ENCODE measurements at places on chromosomes 7 and 10. TPM values are rescaled to one million over a fixed set of nuclear protein-coding genes. Genes with fewer than 3 reads are reported as not detected.

The HOXA5 gene
- 77.9 TPM for polyA plus RNA-seq

The IFIT1B gene
- 0.10 TPM for polyA plus RNA-seq

The SORCS3 gene
- 4.2 TPM for polyA plus RNA-seq

GRCh38 chr7:8391353-8392062 is 41.9 kb upstream of the NXPH1 start:
- DNase-seq = no peak

- DNase-seq = no peak
These were observed 476.9 kb downstream of the KCNMA1 start for GRCh38 chr10:77160679-77161078.

- DNase-seq = no peak
These were observed 19.1 kb downstream of the SLC16A12 start for GRCh38 chr10:89516149-89516832.

- no peak for DNase-seq
These were observed 167.9 kb downstream of the LCOR start for GRCh38 chr10:96999987-97000386.

- DNase-seq = no peak
These were observed 600 bp upstream of the DBNL start for GRCh38 chr7:44043902-44044301.

Measured in left renal pelvis (tissue), 4 donors.